Esophagus mucosa (tissue), 1 donor: ENCODE measurements at places on chromosomes 16 and 17. TPM values are rescaled to one million over a fixed set of nuclear protein-coding genes. Genes with fewer than 3 reads are reported as not detected.

KRT24 gene
- 10.0 TPM for total RNA-seq

CCL16 gene
- not detected for total RNA-seq

CD300A gene
- total RNA-seq, result 0.64 TPM

CIAO2B gene
- total RNA-seq, result 125 TPM

ESRP2 gene
- total RNA-seq, result 82.1 TPM

KRT32 gene
- total RNA-seq, result 0.80 TPM

ZNF23 gene
- total RNA-seq, result 3.9 TPM

PSMC3IP gene
- 2.9 TPM for total RNA-seq

XAF1 gene
- total RNA-seq, result 13.0 TPM

PRDM7 gene
- not detected for total RNA-seq

PPL gene
- 705 TPM for total RNA-seq

ABCC3 gene
- total RNA-seq, result 17.6 TPM

TLCD2 gene
- 10.9 TPM for total RNA-seq

NTN1 gene
- 9.1 TPM for total RNA-seq

NOXO1 gene
- 4.6 TPM for total RNA-seq

OR3A3 gene
- total RNA-seq, result not detected

INPP5K gene
- total RNA-seq, result 21.4 TPM

SP6 gene
- 5.9 TPM for total RNA-seq

PLD2 gene
- total RNA-seq, result 117 TPM

MLKL gene
- total RNA-seq, result 12.4 TPM

CES5A gene
- total RNA-seq, result not detected

GINS2 gene
- total RNA-seq, result 10.9 TPM

PRAC1 gene
- not detected for total RNA-seq

VAT1L gene
- 0.08 TPM for total RNA-seq

TNFSF13 gene
- total RNA-seq, result 6.4 TPM

SLC13A2 gene
- not detected for total RNA-seq

OTOP3 gene
- total RNA-seq, result 14.7 TPM

SEPTIN12 gene
- total RNA-seq, result not detected

ERN1 gene
- 18.5 TPM for total RNA-seq

NHERF2 gene
- total RNA-seq, result 21.6 TPM

TM4SF5 gene
- not detected for total RNA-seq

TAT gene
- total RNA-seq, result 0.24 TPM
